ENCODE measurements at places on chromosomes 7 and 10. TPM values are rescaled to one million over a fixed set of nuclear protein-coding genes. Genes with fewer than 3 reads are reported as not detected.

The NEUROD6 gene
- polyA plus RNA-seq: not detected

DNA sequence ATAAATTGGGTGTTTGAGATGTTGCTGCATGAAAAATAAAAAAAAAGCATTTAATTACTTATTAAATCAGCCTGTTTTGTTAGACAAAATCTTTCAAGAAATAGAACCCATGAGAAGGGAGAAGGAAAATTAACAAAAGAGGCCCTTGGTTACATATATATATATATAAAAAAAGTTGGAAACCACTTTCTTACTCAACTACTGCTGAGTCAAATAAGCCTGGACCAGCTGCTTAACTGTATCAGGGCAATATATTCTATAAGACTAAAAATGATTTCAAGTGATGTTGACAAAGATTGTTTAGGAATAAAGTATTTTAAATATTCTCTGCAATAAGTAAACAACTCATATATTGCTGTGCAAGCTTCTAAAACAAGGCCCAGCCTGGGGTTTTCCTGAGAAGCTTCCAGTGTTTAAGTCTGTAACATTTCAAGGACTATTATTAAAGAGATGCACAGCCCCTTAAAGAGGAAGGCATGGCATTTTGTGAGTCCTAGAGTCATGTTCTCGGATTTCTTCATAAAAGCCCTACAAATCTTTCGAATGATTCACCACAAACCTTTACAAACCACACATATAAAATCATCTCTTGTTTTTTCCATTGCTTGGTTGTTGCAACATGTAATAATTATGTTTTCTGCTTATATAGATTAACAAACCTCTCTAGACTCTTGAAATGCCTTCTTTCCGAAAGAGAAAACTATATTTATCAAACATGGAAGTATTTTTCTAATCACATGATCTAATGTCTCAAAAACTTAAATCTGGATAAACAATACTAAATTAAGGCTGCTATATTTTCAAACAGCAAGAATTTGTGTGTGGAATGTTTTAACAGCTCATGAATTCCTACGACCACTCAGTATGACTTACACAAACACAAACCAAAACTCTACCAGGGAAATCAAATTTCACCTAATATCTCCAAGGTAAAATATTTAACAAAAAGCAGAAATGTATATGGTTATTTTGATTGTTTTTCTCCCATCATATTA, 14.3 kb downstream of the JAZF1 start:
- no peak for DNase-seq

DNA sequence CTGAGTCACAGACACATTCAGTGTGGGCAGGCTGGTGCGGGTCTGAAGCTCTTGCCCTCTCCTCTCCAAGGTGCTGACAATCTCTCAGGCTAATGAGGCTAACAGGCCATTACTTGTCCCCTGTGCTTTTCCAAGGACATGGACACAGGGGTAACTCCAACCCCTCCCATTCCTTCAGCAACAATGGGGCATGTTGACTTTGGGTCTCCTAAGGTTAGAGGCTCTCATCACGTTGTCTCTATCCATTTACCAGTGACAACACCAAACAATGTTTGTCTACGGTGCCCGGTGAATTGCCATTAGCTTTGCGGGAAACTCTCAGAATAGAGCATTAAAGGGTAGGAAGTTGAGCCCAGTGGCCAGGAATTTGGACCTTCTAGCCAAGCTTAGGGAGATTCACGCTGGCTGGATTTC, 101.6 kb upstream of the TNS3 start:
- DNase-seq: no peak

DNA sequence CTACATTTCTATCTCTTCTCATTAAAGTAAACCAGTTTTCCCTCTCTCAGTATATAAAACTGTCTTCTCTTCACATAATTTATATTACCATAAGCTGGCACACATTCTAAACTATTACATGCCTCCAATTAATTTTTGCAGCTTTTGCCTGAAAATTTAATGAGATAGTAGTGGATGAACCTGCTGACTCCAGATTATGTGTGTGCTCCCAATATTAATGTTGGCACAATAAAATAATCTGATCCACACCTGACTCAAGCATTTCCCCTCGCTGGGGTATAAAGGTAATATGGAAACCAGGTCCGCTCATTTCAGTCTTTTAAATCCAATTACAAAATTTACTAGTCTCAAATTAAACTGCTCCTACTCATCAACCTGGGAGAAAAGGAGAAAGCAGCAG, 63.4 kb downstream of the CTBP2 start:
- DNase-seq: no peak

The UTF1 gene
- not detected for polyA plus RNA-seq

DNA sequence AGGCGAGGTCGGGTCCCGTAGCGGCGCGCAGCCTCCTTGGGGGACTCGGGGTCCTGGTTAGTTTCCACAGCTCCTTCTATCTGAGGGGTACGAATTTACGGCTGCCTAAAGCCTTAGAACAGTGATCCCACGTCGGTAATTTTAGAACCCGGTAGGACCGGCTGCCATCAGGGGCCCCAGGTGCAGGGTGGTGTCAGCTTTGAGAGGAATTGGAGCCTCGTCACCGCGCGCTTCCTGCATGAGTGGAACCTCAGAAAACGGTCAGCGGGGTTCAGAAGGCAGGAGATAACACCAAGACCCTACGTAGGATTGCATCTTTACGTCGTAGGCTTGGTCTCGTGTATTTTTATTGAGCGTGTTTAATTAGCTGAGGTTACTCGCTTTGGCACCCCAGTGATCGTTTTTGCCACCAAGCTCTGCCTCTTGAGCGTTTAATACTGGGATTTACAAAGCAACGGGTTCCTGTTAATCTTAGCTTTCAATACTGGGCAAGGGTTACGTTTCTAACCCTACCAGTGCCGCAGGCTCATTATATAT, 443 bp downstream of the RNF32 start:
- no peak for DNase-seq

DNA sequence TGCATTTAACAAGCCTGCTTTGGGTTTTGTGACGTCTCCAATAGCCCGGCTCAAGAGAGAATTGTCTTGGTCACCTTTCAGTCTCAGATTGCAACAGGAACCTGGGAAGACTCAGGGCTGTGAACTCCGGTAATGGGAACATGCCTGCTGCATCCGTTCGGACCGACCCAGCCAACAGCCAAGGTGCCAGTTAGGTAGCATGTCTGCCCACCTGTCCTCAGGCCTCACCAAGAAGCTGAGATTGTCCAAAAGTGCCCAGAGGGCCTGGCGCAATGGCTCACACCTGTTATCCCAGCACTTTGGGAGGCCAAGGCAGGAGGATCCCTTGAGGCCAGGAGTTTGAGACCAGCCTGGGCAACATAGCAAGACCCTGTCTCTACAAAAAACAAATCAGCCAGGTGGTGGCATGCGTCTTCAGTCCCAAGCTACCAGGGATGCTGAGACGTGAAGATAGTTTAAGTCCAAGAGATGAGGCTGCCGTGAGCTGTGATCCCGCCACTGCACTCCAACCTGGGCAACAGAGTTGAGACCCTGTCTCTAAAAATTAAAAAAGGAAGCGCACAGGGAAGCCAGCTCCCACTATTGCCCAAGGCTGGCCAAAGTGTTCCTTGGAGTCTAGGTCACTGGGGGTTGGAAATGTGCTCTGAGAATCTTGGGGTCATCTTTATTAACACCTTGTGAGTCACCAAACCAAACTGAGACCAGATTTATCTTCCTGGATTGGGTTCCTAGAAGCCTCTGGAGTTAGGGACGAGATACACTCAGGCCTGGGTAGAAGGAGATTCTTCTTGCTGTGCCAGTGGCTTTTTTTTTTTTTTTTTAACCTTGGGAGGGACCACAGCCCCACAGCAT, 26.9 kb downstream of the BAG3 start:
- no peak for DNase-seq

The TEX47 gene
- polyA plus RNA-seq: not detected

DNA sequence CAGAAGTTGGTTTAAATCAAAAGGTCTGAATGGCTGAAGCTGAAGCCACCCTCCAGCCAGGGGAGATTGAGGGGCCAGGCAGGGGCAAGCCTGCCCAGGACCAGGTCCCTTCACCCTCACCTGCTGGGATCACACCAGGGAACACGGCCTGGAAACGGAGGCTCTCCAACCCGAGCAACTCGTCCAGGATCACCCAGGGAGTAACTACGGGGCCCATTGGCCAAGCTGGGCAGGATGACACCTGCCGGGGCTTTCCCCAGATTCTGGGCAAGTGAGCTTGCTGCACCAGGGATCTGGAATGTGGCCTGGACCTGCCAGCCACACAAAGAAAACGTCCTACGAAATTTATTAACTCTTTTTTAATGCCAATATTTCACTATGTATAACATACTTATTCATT, 30.4 kb upstream of the PPP2R2D start:
- DNase-seq: no peak

- no peak for DNase-seq
Observed at GRCh38 chr7:131106681-131107336, 220.9 kb upstream of the MKLN1 start.

DNA sequence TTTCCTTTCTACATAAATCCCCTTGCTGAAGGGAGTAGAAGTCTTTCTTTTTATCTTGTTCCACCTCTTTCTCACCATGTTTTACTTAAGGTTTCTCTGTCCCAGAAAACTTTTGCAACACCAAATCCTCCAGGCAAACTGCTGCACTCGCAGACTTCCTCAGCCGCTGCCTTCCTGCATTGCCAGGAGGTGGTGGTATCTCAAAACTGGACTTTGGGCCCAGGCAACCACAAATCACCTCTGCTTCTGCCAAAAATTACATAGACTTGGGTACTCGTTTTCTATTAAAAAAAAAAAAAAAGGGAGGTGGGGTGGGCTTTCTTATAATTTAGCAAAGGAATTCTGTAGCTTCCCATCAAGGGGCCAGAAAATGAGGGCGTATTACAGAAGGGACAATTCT, 14.7 kb downstream of the INA start:
- DNase-seq: no peak

- DNase-seq: no peak
Observed at GRCh38 chr7:55574051-55574717, 1.9 kb upstream of the VOPP1 start.

GRCh38 chr7:84844771-84845170, 342.1 kb downstream of the SEMA3D start:
- DNase-seq: no peak

Measured in urinary bladder (tissue), 4 donors.